Activated effector memory CD4-positive, alpha-beta T cell treated with anti-CD3 and anti-CD28 coated beads, Interleukin-2, amount 50 U/mL, for 16 hours (primary cell): ENCODE measurements at places on chromosomes 11 and 22.

GRCh38 chr11:74255741-74256375 is 55.6 kb downstream of the P4HA3 start:
- peak; percentile 80 for DNase-seq

DNA sequence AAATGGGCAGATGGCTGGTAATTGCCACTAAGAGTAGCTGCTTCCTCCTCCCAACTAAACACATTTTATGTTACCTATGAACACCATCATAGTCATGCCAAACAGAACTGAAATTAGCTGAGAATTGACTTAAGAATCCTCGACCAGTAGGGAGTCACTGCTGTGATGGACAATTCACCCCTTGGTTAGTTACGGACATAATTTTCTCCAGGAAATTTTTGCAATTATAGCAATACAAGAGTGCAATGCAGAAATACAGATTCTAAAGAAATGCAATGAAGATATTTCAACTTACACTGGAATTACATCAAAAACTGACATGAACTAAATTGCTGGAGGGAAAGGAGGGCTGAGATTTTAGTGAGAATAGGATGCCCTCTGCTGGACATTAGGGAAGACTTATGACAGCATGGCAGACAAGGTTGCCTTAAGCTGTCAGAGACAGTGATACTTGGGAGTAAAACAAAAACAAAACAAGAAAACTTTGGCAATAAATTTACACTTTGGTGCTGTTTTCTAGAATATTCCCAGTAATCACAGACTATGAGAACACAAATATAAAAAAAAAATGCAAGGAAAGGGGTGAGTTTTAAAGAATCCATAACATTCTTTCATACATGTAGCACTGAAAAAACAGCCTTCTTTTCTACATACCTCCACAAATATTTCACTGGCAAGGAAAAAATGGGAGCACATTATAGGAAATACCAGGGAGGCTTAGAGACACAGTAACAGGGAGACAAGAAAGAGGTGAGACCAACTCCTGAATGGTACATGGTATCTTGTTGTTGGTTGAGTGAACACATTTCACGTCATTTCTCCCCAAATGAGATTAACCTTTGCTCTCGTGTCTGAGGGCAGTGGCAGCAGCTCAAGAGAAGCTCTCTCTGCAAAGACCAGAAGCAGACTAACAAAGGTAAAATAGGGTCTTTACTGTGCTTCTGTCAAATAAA is 11.2 kb upstream of the PPP2R1B start:
- no peak for DNase-seq

GRCh38 chr11:38819981-38820380 is 2221.9 kb upstream of the RAG2 start:
- DNase-seq, result no peak

DNA sequence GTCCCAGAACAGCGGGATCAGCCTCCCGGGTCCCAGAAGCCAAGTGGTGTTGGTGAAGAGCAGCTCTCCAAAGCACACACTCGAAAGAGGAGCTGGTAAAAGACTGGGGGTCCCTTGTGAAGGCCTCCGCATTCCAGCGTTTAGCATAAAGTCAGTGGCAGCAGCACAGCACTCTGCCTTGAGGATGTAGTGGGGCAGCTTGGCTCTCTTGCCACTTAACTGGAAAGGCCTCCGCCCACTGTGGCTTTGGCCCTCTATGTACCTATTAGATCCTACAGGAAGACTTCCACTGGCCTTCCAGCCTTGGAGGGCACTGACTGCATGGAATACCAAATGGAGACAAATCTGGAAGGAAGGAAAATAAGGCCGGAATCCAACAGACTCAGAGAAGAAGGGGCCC is 1455.3 kb downstream of the BRD1 start:
- peak; percentile 34 for DNase-seq
